Endothelial cell (in vitro differentiated cells): ENCODE measurements at places on chromosomes 6 and 20. TPM values are rescaled to one million over a fixed set of nuclear protein-coding genes. Genes with fewer than 3 reads are reported as not detected.

The HLA-DOA gene
- total RNA-seq = 7.3 TPM

DNA sequence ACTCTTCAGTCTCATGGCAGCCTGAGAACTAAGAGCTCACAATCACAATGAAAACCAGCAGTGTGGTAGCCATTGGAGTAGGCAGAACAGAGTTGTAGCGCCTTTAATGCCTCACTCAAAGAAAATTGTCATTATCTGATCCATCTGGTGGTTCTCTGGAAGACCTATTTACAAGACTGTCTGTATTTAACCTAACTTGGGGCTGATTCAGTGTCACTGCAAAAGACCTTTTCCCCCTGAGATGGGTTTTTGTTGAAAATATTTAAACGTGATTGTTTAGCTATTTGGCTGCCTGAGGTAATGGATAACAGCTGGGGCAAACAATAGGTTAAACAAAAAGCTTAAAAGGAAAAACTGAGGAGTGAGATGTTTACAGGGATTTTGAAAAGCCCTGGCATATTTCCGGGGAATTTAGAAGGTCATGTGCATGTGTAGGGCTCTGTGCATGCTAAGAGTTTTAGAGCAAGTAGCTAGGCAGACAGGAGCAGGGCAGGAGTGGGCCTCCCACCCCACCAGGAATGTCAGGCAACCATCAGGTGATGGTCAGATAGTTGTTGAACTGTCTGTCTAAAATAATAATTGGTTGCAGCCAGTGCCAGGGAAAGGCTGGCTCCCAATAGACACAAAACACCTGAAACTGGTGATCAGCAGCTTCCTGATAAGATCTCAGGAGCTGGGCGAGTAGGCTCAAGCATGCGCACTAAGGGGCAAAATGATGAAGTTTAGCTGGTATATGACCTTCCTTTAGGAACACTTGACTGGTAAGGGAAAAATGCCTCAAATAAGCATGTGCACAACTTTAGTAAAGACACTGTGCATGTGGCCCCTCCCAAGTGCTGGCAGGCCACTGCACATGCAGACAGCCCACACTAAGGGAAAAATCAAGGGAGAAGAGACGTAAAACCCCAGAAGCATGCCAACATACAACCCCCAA lies 70.8 kb upstream of the AKIRIN2 start:
- DNase-seq = no peak
- no peaks in the 10 kb centered on the region for H3K36me3 ChIP-seq
- no peaks in the 10 kb centered on the region for H3K4me1 ChIP-seq

GRCh38 chr6:122472022-122472340 lies 374 bp upstream of the SERINC1 start:
- peaks cover 3% of the 10 kb centered on the region for H3K27me3 ChIP-seq
- no peak for DNase-seq
- no peaks in the 10 kb centered on the region for H3K36me3 ChIP-seq

DNA sequence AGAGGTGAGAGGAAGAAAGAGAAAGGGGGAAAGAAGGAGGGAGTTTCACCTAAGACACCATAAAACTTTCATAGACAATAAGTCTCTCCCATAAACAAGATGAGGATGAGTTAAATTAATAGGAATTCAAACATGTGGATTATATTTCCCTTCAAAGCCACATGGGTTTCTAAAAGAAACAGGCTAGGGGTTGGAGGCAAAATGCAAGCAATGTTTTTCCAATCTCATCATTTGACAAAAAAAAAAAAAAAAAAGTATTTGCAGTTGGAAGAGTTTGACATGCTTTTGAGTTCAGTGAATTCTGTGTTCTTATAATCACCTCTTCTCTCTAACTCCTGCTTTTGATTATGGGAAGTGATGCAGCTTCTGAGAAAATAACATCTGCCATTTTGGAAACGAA lies 286.5 kb upstream of the PRND start:
- no peaks in the 10 kb centered on the region for H3K36me3 ChIP-seq
- no peaks in the 10 kb centered on the region for H3K4me1 ChIP-seq
- DNase-seq = no peak
- no peak overlapping the region for H3K4me3 ChIP-seq
- no peak overlapping the region for H3K27ac ChIP-seq

The DUSP15 gene
- total RNA-seq = 2.1 TPM

GRCh38 chr6:159089443-159089842 lies 44.7 kb upstream of the TAGAP start:
- H3K27me3 ChIP-seq = no peaks in the 10 kb centered on the region
- no peak overlapping the region for H3K27ac ChIP-seq
- DNase-seq = no peak
- H3K4me1 ChIP-seq = no peaks in the 10 kb centered on the region
- H3K4me3 ChIP-seq = no peak overlapping the region
- no peaks in the 10 kb centered on the region for H3K36me3 ChIP-seq

The HLA-DQA1 gene
- total RNA-seq = not detected

DNA sequence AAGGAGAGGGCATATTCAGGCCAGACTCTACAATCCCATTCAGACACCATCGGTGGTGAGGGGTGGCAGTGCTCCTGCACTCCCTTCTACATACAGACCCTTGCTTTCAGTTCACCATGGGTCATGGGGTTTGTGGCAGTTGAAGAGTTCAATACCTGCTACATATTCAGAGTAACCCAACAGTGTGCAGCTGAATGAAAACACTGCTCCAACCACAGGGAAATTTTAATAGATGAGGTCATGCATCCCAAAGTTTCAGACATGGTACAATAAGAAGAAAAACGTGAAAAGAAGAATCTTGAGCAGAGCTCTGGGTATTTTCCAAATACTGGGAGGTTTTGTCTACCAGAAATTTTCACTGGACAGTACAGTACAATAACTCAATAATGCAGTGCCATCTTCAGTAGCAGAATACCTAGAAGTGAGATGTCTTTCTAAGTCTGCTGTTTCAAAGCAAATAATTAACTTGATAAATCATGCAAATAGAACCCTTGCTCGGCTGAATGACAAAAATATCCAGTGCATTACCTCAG lies 162.1 kb downstream of the PTPRK start:
- no peaks in the 10 kb centered on the region for H3K27me3 ChIP-seq
- no peak for DNase-seq
- H3K4me3 ChIP-seq = no peak overlapping the region
- H3K27ac ChIP-seq = no peak overlapping the region
- H3K4me1 ChIP-seq = peaks cover 4% of the 10 kb centered on the region

The METTL24 gene
- 6.5 TPM for total RNA-seq

DNA sequence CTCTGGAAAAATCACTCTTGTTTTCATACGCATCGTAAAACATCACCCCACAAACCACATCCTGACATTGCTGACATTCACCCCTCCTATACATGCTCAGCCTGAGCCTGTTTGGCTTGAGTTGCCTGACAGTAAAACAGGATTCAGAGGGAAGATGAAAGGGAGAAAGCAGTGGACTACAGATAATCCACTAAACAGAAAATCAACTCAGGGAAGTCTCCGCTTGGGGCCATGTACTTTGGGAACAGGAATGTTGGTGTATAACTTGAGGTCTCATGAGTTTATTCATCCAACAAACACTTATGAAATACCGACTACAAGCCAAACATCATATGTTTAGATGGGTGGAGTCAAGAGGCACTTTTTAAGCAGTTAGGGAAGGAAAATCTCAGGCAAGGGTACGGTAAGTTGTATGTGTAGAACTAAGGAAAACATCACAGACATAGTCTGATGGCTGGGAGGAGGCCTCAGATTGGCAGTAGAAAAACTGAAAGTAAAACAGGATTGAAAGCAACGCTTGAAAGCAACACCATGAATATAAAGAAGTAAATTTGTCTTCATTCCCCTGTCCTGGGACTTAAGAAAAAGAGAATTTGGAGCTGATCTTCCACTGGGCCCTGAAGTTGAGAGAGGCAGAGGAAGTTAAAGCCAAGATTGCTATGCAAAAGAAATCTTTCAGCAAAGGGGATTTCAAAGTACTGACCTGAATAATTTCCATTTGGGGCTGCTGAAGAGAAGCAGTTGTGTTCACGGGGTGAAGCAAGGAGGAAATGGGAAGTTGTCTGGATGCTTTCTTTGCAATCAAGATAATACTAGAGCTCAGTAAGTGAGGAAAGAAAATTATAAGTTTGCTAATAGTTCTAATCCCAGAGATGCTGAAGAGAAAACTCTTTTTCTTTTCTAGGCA lies 28.8 kb downstream of the PDE7B start:
- no peak overlapping the region for H3K27ac ChIP-seq
- no peaks in the 10 kb centered on the region for H3K27me3 ChIP-seq
- H3K36me3 ChIP-seq = no peaks in the 10 kb centered on the region
- no peak for DNase-seq
- H3K4me1 ChIP-seq = peaks cover 13% of the 10 kb centered on the region
